Lower lobe of right lung (tissue), 2 donors: ENCODE measurements at places on chromosomes 1 and 21.

- H3K27me3 ChIP-seq: no peaks in the 10 kb centered on the region
- no peaks in the 10 kb centered on the region for H3K4me1 ChIP-seq
- H3K27ac ChIP-seq: no peak overlapping the region
- no peaks in the 10 kb centered on the region for H3K36me3 ChIP-seq
- DNase-seq: no peak
- no peak overlapping the region for H3K4me3 ChIP-seq
These were observed 10.5 kb downstream of the C1orf167 start for GRCh38 chr1:11772458-11772857.

- H3K27ac ChIP-seq: no peak overlapping the region
- no peaks in the 10 kb centered on the region for H3K27me3 ChIP-seq
- DNase-seq: no peak
These were observed 339.4 kb upstream of the USP24 start for GRCh38 chr1:55554611-55555010.

- H3K36me3 ChIP-seq: no peaks in the 10 kb centered on the region
- no peak for DNase-seq
- no peaks in the 10 kb centered on the region for H3K27me3 ChIP-seq
- H3K4me1 ChIP-seq: no peaks in the 10 kb centered on the region
- H3K27ac ChIP-seq: no peak overlapping the region
These were observed 1211.6 kb upstream of the ADGRL4 start for GRCh38 chr1:80218112-80218511.

DNA sequence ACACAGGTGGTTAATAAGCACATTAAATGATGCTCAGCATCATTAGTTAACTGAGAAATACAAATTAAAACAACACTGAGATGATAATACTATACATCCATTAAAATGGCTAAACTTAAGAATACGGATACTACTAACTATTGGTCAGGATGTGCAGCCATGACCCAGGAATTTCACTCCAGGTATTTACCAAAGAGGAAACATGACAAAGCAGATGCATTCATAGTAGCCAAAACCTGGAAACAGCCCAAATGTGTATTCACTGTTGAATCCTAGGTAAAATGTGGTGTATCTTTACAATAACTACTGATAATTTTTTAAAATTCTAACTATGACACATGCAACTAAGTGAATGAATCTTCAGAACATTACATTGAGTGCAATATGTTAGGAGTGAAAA lies 73.0 kb downstream of the PTPRC start:
- no peak overlapping the region for H3K4me3 ChIP-seq
- no peak for DNase-seq
- no peak overlapping the region for H3K27ac ChIP-seq

DNA sequence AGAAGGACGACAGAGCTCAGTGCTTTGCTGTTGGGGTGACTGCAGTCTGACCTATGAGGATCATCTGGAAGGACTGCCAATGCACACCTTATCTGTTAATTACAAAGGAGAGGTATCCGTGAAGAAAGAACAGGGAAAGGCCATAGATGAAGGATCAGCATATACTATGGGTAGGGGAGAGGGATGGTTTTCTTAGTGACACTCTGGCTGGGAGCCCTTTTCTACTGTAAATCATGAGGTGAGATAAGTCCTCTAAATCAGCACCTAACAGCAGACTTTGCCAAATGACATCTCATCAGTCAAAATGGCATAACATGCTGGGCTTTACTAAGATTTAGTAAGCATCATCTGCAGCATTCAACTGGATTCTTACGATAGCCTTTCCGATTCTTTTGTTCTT lies 100.0 kb downstream of the PLPPR5 start:
- no peaks in the 10 kb centered on the region for H3K27me3 ChIP-seq
- H3K27ac ChIP-seq: no peak overlapping the region
- no peak overlapping the region for H3K4me3 ChIP-seq

- DNase-seq: no peak
- H3K4me1 ChIP-seq: no peaks in the 10 kb centered on the region
- no peak overlapping the region for H3K27ac ChIP-seq
- no peak overlapping the region for H3K4me3 ChIP-seq
- no peaks in the 10 kb centered on the region for H3K36me3 ChIP-seq
- no peaks in the 10 kb centered on the region for H3K27me3 ChIP-seq
These were observed 47.1 kb downstream of the SLC9C2 start for GRCh38 chr1:173555651-173556305.

DNA sequence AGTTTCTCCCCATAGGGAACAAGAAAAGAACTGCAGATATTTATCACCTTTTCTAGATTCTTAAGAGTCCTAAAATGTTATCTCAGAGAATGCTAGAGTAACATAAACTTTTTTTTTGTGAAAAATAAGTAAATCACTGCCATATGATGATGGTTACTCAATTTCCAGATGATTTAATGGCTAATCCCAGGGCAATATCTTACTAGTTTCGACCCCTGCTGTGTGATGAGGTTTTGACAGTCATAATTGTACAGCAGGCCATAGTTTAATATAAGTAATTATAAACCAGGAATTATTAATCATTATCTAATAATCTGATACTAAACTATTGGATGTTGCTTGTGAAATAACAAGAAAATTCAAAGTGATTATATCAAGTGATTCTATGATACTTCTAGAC lies 210.6 kb downstream of the HLX start:
- H3K27me3 ChIP-seq: no peaks in the 10 kb centered on the region
- no peaks in the 10 kb centered on the region for H3K4me1 ChIP-seq
- no peak overlapping the region for H3K4me3 ChIP-seq
- DNase-seq: no peak

DNA sequence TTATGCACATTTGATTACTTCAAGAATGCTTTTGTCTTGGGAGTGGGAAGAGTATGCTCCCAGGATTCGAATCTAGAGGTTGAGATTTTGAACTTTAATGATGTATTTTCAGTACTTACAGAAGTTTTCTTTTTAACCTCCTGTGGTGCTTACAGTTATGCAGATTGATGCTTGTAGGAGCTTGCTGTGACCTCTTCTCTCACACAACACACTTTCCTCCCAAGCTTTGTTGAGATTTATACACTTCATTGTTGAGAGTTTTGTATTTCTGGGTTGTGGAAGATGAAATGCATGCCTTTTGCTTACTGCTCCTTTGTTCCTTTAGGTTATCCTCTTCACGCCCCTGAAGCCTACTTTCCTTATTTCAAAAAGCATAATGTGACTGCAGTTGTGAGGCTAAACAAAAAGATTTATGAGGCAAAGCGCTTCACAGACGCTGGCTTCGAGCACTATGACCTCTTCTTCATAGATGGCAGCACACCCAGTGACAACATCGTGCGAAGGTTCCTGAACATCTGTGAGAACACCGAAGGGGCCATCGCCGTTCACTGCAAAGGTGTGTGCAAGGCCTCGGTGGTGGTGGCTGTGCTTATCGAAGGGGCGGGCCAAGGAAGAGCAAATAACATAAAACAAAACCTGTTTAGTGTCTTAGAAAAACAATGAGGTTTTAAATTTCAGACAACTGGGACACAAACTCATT lies 75.5 kb upstream of the GPR88 start:
- no peak for DNase-seq
- no peak overlapping the region for H3K27ac ChIP-seq
- H3K4me3 ChIP-seq: no peak overlapping the region
- H3K36me3 ChIP-seq: peaks cover 8% of the 10 kb centered on the region

DNA sequence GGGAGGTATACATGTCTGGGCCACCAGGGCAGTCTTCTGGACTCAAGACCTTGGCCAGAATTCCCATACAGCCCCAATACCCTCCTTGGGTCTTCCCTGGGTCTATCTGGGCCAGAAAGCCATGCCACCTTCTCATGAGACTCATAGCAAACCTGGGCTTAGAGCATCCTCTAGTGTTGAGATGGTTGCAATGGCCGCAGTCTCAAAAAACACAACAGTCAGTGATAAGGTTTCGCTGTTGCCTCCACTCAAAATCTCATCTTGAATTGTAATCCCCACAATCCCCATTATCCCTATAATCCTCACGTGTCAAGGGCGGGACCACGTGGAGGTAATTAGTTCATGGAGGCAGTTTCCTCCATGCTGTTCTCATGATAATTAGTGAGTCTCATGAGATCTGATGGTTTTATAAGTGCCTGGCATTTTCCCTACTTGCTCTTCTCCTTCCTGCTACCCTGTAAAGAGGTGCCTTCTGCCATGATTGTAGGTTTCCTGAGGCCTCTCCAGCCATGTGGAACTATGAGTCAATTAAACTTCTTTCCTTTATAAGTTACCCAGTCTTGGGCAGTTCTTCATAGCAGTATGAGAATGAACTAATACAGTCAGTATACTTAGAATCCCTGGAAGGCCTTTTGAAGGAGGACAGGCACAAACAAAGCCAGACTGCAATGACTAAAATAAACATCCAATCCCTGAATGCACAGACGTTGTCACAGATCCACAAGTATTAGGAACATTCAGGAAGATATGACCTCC lies 77.0 kb downstream of the CTH start:
- H3K27ac ChIP-seq: no peak overlapping the region
- no peak overlapping the region for H3K4me3 ChIP-seq
- no peak for DNase-seq
- H3K36me3 ChIP-seq: no peaks in the 10 kb centered on the region

GRCh38 chr1:56265216-56265615 lies 314.1 kb downstream of the PLPP3 start:
- H3K4me1 ChIP-seq: no peaks in the 10 kb centered on the region
- H3K27me3 ChIP-seq: no peaks in the 10 kb centered on the region
- H3K27ac ChIP-seq: no peak overlapping the region
- H3K36me3 ChIP-seq: no peaks in the 10 kb centered on the region
- no peak for DNase-seq

- no peaks in the 10 kb centered on the region for H3K27me3 ChIP-seq
- H3K27ac ChIP-seq: no peak overlapping the region
- H3K36me3 ChIP-seq: no peaks in the 10 kb centered on the region
- no peaks in the 10 kb centered on the region for H3K4me1 ChIP-seq
- no peak for DNase-seq
These were observed 68.1 kb downstream of the SLC35F3 start for GRCh38 chr1:233972563-233972950.

GRCh38 chr1:220791285-220791684 lies 4.6 kb downstream of the MTARC1 start:
- no peaks in the 10 kb centered on the region for H3K27me3 ChIP-seq
- no peak overlapping the region for H3K4me3 ChIP-seq
- peak overlapping the region; percentile 42 for H3K27ac ChIP-seq
- DNase-seq: no peak
